ENCODE measurements at places on chromosomes 5 and 9.

DNA sequence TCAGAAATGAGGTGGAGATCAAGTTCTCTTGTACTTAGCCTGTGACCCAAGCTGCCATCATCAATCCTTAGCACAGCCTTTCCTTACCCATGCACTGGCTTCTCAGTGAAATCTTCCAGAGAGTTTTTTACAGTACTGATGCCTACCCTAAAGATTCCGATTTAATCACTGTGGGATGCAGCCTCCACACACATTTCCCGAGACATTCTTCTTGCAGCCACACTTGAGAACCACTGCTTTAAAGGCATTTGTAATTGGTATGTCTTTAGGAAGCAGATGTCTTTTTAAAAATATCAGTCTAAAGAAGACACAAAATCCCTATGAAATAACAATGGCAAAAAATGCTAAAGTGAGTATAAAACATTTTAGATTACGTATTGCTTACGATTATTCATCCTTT lies 17.3 kb upstream of the GLIS3 start:
- no peak for DNase-seq

GRCh38 chr5:152472083-152472482 lies 67.0 kb upstream of the NMUR2 start:
- DNase-seq, result no peak

DNA sequence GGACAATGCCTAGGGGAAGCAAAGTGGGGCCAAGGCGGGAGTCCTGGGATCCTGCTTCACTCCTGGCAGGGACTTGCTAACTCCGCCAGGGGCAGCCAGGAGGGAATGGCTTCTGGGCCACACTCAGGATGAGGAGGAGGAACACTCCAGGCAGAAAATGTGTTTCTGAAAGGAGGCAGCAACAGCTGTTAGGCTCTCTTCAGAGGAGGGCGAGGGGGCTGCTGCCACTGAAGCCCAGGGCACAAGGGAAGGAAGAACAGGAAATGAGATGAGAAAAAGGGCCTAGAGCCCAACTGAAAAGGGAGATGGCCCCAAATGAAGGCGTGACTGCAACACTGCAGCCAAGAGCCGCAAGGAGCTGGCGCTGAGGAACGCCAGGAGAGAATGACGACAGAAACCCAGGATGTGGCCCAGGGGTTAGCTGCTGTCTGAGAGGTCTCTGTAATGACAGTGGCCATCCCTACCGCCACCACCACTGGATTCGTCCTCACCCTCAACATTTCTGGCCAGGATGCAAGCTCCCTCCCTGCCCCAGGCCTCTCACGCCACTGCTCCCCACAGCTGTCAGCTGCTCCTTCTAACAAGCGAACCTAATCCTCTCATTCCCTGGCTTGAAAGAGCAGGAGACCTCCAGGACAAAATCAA lies 15.8 kb downstream of the PSMB7 start:
- DNase-seq, result no peak

- DNase-seq, result no peak
These were observed 230.7 kb downstream of the NR3C1 start for GRCh38 chr5:143172739-143173138.

- DNase-seq, result peak; percentile 12
These were observed 17.5 kb upstream of the DHFR start for GRCh38 chr5:80672140-80672736.

DNA sequence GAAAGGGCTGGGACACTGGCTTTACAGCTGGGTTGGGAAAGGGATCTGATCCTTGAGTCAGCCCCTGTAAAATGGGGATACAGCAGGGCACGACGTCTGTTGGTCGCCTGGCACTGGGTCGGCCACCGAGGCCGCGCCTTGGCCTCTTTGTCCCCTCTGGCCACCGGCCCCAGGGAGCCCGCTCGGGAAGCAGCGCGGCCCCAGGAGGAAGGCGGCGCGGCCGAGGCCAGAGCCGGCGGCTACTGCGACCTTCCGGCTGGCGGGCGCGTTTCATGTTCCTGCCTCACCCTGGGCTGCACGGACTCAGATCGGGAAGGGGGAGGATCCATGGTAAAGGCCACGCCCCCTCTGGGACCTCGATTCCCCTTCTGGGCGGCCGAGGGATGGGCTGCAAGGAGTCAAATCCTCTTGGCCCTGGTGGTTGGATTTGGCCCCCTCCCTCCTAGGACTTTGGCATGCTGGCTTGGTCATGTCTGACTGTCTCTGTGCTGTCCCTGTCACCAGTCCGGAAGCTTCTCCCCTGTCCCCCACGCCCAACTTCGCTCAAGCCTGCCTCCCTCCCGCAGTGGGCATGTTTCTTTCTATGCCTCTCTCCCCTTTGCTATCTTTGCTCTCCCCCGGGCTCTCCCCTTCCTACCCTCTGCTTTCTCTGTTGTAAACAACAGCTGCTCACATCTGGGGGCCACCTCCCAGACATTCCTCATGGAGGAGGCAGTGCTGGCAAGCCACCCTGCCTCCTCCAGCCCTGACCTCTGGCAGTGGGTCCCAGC lies 25.8 kb downstream of the FPGS start:
- no peak for DNase-seq

DNA sequence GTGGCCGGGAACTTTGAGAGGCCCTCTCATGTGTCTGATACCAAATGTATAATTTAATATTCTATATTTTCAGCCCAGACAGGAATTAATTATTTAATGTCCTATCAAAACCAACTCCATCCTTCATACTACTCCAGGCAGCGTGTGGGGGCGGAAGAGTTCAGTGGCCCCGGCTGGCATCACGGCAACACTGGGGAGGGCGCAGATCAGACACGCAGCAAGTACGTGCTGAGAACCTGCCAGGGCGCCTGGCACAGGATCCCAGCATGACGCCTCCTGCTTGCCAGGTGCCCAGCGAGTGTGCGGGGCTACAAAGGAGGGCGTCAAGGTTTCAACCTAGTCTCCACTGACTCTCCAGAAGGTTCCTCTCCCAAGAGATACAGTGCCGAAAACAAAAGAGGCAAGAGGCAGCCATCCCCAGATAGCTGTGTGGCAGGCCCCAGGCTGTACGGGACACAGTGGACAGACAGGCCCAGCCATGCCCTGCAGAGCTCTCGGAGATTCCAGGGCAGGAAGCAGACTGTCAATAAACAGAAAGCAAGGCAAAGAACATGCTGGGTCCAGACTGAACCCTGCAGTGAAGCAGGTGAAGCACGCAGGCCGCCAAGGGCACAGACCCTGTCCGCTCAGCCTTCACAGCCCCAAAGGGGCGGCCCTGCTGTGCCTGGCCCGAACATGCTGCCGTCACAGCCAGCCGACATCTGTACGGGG lies 110.3 kb downstream of the VAV2 start:
- no peak for DNase-seq

DNA sequence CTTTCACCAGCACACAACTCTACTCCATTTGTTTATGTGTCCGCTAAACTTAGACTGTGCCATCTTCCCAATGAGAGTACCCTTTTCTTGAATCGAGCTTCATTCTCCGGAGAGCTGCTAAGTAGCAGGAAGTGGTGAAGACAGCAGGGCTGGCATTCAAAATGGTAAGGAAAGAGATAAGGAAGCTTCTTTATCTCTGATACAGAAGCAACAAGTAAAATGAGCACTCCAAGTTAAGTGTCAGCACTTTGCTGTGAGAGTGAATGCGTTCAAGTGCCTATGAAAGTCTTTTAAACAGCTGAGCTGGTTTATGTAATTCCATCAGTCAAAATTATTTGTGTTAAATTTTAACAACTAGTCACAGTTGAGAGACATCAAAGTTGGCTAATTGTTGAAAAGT lies 386.8 kb upstream of the PTPRD start:
- no peak for DNase-seq

- no peak for DNase-seq
These were observed 23.4 kb downstream of the AKNA start for GRCh38 chr9:114364134-114365041.

- DNase-seq, result no peak
These were observed 82.6 kb downstream of the AOPEP start for GRCh38 chr9:94808926-94809700.

GRCh38 chr5:152688561-152689249 lies 283.6 kb upstream of the NMUR2 start:
- DNase-seq, result no peak

DNA sequence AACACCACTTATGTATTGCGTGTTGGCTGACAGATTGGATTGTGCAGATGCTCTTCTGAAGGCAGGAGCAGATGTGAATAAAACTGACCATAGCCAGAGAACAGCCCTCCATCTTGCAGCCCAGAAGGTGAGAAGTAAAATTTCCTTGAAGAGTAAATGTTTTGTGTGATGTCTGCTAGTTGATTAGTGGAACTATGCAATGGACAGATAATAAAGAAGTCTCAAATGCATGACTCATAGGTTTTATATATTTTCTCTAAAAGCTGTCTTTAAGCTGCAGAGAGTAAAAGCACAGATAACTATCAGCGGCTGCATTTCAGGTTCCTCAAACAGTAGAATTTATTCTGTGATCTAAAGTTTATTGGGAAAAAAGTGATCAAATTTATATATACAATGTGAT lies 27.4 kb downstream of the INVS start:
- DNase-seq, result no peak

DNA sequence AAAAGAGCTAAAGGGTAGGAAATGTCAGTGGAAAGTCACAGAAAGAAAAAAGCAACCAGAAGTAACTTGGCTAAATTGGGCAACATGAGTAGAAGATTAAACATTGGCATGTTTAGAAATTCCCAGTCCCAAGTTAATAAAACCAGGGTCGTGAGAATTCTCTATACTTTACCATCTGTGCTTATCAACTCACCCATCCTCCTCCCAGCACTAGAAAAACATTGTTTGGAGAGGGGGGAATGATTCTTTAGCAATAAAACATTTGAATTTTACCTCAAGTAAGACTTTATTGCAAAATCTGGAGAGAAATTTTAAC lies 79.6 kb downstream of the PRKACG start:
- no peak for DNase-seq

- no peak for DNase-seq
These were observed 417.5 kb upstream of the ADAMTSL1 start for GRCh38 chr9:18056269-18056992.

- no peak for DNase-seq
These were observed 106.4 kb upstream of the CCNG1 start for GRCh38 chr5:163330723-163331668.

- DNase-seq, result no peak
These were observed 24.4 kb upstream of the TGFBI start for GRCh38 chr5:136004436-136004835.

GRCh38 chr5:95519151-95519550 lies 35.6 kb downstream of the SKIC3 start:
- DNase-seq, result no peak

GRCh38 chr5:10364186-10364689 lies 10.7 kb downstream of the MARCHF6 start:
- DNase-seq, result no peak
